ENCODE measurements at places on chromosomes 5 and 9.

GRCh38 chr5:127011961-127012644, 18.3 kb downstream of the MARCHF3 start:
- DNase-seq, result no peak

- DNase-seq, result no peak
Measured at GRCh38 chr5:78562714-78563330, 85.8 kb downstream of the LHFPL2 start.

DNA sequence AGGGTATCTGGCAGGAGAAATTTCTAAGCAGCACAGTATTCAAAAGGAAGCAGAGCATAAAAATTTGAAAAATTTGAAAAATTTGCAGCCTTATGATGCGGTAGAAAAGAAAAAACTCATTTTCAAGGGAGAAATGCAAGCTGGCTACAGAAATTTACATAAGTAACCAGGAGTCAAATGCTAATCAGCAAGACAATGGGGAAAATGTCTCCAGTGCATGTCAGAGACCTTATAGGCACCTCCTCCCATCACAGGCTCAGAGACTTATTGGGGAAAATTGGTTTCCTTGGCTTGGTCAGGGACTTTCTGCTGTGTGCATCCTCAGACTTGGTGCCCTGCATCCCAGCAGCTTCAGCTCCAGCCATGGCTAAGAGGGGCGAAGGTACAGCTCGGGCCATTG, 35.8 kb downstream of the IZUMO3 start:
- DNase-seq, result no peak

DNA sequence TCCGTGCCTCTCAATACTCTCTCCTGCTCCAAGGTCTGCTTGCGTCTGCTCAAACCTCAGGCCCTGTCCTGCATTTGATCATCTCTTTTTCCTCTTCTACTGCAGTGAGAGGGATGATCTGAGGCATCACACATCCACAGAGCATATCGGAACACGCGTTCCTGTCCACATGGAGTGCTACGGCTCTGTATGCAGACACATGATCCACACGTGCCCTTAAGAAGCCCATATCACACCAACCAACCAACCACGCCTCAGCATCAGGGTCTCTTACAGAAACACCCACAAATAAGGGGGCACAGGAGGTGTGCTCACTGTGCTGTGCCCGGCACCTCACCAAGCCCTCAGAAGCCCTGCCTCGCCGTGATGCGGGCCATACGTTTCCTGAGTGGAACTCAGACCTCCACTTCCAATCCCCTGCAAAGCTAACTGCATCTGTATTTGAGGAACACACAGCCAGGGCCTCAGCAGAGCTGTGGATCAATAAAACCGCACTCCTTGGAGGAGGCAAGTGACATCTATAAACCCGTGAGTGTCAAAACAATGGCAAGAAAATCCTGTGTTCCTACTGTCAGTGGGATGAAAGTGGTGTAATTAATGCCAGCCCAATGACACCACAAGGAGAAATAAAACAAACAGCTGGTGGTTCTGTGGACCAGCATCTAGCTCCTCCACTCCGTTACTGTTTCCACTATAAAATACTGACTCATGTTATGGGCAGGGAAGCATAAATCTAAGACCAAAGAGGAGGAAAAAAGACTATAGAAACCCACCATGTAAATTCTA, 40.4 kb downstream of the AK8 start:
- no peak for DNase-seq

DNA sequence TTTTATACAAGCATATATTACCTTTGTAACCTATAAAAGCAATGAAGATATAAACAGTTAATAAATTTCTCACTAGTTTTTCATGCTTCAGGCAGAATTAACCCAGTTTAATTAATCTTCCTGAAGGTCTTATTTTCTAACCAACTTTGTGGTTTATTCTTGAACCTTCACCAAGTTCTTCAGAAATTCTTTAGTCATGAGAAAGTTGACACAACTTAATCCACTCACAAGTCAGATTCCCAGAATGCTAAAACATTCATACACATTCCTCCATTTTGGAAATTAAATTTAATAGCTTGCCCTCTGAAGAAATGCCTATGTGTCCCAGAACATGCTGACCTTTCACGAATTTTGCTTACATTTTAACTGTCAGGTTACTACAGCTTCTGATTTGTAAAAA, 105.4 kb upstream of the PAM start:
- DNase-seq, result no peak

GRCh38 chr9:2059274-2059929, 44.3 kb downstream of the SMARCA2 start:
- DNase-seq, result no peak

DNA sequence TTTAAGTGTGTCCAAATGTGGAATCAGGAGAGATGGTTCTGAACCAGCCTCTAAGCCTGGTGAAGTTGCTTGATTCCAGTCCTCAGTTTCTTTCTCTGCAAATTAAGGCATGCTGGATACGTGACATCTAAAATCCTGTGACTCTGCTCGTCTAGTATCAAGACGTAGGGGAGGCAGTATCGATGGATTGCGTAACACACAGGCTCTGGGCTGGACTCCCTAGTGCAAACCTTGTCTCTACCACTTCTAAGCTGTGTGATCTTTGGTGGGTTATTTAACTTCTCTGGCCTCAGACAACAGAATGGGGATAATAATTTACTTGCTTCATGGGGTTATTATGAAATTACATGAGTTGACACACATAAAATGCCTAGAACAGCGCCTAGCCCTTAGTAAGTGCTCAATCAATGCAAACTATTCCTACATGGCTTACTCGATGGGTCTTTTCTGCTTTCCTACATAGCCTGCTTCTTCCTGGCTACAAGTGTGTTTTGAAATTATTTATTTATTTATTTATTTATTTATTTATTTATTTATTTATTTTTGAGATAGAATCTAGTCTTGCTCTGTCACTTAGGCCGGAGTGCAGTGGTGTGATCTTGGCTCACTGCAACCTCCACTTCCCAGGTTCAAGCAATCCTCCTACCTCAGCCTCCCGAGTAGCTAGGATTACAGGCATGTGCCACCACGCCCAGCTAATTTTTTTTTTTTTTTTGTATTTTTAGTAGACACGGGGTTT, 102.1 kb downstream of the EGFLAM start:
- DNase-seq, result no peak

- no peak for DNase-seq
Measured at GRCh38 chr5:168001318-168001717, 290.1 kb upstream of the WWC1 start.

- DNase-seq, result no peak
Measured at GRCh38 chr5:163759000-163759704, 253.7 kb downstream of the MAT2B start.

GRCh38 chr5:97245386-97245785, 62.3 kb upstream of the RIOK2 start:
- no peak for DNase-seq

GRCh38 chr9:68496356-68496755, 44.3 kb downstream of the TMEM252 start:
- DNase-seq, result no peak

- no peak for DNase-seq
Measured at GRCh38 chr9:36011379-36011778, 25.3 kb upstream of the RECK start.

GRCh38 chr9:111615928-111616327, 15.2 kb upstream of the DNAJC25 start:
- no peak for DNase-seq

- no peak for DNase-seq
Measured at GRCh38 chr9:80561526-80561925, 989.8 kb downstream of the TLE4 start.

GRCh38 chr5:145856285-145856818, 16.5 kb downstream of the GRXCR2 start:
- no peak for DNase-seq

DNA sequence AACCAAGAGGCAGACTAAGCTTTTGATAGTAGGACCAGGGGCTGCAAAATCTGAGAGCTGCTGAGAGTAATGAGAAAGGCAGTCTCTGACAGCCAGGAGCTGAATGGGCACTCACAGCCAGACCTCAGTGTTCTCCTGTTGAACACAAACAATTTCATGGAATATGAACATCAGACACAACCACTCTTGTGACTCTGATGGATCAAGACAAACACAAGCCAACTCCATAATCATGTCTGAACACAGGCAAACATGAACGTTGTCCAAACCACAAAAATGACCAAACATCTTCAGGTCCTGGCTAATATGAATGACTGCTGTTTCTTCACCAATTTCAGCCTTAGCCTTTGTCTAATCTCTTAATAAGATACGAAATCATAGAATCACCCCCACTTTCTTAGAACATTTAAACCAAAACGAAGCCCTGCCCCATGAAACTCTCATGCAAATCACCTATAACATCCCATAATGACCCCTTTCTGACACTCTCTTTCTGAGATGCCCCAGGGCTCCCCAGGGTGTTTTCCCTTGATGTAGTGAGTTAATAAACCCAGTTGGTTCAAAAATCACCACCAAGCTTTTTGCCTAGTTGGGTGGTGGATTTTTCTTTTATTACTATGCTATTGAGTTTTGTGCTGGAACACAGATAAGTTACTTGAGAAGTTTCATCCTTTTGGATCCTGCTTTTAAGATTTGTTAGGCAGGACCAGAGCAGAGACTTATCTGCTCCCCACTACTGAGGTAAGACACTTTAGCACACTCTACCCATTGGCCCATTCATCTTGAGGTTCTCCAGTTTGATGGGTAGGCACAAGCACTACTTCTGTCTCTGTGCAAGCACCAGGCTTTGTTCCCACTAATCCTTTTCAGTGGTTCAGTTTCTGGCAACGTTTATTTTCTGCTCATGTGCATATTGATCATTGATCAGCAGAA, 5.9 kb upstream of the ERAP2 start:
- no peak for DNase-seq

GRCh38 chr5:170603578-170604565, 100.1 kb downstream of the KCNIP1 start:
- no peak for DNase-seq

DNA sequence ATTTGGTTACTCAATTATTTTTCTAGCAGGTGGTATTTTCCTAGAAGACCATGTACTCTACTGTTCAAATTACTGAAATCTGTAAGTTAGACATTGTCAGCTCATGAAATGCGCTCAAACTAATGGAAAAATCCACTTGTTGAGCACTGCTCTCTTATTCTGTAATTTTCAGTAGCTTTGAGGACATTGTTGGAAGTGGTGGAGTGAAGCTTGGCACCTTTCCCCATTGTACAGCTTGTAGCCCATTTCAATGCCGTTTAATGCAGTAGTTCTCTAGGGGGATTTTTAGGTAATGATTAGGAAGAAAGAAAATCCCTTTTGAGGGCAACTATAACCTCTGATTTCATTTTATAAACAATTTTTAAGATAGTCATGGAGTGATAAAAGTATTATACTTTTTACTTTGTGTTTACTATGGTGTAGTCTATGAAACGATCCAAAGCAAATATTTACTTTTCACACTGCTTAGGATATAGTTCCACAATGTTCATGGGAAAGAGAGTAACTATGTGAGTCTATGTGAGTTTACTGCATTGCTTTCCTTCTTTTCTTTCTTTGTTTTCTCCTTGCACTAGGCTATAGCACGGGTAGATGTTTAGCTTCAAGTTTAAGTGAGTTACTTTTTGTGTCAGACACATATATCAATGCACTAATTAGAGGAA, 165.8 kb upstream of the ANKH start:
- no peak for DNase-seq

DNA sequence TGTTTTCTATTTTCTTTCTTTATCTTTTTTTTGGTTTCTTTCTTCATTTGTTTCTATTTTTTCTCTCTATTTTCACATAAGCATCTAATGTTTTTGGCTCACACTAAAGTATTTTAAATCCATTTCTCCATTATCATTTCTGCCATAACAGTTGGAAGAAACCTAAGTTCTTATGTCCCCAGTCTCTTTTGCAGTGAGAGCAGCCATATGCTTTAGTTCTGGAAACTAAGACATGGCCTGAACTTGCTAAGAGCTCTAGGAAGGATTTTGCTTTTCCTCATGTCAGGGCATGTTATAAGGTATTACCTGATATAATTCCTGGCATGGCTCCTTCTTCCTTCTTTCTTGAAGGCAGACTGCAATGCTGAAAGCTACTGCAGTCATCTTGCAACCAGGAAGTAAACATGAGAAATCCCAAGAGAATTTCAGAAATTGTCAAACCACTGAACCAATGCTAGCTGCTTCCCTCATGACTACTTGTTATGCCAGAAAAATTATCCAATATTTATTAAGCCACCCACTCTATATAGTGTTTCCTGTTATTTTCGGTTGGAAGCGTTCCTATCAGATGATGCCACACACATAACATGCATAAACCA, 171.1 kb downstream of the TAF11L14 start:
- DNase-seq, result no peak

DNA sequence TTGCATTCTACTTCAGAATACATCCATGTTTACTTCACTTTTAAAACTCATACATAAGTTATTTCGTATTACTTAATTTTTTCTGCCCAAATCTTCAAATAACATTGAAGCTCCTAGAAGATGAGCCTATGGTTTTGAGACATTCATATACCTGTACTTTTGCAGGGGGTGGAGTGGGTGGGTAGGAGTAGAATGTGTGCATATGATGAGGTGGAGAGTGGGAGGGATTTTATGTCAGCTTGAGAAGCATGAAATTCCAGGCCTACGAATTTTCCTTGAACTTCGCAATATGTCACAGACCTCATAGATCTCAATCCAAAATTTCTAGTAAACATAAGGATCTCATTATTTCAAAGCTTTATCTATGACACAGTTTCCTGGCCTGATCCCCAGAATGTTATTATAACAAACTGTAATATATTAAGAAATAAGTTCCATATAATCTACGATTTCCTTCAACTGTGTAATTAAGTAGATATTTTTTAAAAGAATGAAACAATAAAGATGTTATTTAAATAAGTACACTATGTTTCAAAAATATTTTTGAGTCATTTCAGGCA, 19.7 kb upstream of the MOB3B start:
- DNase-seq, result no peak

DNA sequence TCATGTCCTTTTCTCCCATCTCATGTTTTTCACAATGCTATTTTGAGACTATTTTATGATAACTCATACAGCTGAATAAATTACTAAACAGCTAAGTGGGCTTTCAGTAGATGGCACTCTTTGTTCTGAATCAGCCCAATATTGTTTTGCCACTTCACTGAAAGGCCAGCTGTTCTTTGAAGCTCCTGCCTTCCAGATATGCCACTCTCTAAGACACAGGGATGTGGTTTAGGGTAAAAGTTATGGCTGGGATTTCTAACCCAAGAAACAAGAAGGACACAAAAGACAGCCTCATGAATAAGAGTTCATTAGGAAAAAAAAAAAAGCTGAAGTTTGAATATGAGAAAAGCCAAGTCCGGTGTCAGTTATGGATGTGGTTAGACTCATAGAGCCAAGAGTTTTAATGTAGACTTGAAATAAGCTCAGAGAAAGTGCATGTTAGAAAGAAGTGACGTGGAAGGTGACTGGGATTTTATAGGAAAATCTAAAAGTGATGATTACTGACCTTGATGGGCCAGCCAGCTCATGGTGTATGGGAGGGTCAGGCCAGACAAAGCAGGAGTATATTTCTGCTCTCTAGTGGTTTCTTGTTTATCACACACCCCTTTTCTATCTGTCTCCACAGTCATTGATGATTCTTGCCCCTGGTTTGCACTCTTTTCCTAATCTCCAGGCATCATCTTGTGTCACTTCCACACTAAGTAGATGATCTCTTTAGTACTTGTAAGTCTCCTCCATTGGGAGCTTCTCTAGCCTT, 488.5 kb downstream of the NR2F1-AS1 start:
- no peak for DNase-seq

GRCh38 chr5:53180538-53180937, 71.0 kb upstream of the MOCS2 start:
- no peak for DNase-seq

GRCh38 chr9:78541868-78542443, 245.0 kb downstream of the PSAT1 start:
- DNase-seq, result no peak

- DNase-seq, result peak; percentile 42
Measured at GRCh38 chr5:172479034-172479783, 24.9 kb upstream of the SH3PXD2B start.

All from activated effector memory CD4-positive, alpha-beta T cell treated with Interleukin-2 at 50 U/mL for 16 hours (primary cell).